ENCODE measurements at places on chromosomes 5 and 9.
A peak's percentile ranks its signal among the peaks of the same experiment; 100 is the strongest.

GRCh38 chr9:92138157-92138959 is 23.1 kb upstream of the SPTLC1 start:
- DNase-seq, result peak; percentile 82

DNA sequence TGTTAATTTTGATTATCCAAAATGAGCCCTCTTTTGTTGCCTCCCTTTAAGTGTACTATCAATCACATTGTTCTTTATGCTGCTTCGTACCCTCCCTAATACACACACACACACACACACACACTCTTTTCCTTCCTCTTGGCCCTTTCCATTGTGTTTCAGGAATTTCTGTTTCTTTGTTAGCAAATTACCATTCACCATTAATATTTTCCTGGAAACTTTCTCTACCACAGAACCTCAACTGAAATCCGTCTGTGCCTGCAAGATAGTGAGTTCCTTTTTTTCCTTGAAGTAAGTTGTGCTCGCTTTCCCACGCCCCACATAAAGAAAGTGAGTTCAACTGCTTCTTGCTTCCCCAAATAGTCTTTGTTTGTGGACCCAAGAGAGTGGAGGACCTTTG is 61.8 kb downstream of the SMIM15 start:
- no peak for DNase-seq

DNA sequence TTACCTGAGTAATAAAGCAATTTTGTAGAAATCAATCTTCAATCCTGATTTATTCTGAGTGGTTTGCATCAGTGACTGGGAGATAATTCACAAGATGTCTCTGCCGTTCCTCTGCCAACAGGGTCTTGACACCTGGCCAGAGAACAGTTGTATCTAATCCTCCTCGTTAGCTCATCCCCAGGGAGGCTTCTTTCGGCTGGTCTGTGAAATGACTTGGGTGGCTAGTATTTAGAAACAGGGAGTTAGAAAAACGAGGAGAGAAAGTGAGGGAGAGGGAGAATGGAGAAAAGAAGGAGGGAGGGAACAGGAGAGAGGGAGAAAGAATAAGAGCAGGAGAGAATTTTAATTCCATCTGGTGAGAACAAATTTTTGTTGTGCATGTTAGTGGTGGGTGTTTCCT is 600.2 kb upstream of the TLE4 start:
- no peak for DNase-seq

DNA sequence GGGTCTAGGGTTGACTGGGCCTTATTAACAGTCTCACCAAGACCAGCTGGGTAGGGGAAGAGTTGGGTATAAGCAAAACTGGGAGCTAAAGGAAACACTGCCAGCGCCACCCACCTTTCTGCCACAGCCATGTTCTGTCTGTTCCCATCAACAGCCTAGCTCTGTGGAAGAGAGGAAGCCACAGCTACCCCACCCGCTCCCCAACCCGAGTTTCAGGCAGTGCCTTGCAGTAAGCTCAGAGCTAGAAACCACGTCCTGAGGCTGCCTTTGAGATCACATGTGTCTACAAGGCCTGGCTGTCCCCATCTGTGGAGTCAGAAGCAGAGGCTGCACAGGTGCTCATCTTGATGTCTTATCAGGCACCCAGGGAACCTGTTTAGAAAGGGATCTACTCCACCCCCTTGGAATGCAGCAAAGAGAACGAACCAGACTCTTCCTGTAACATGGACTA is 15.3 kb downstream of the HNRNPH1 start:
- DNase-seq, result no peak

GRCh38 chr9:133715295-133715865 is 22.8 kb downstream of the SARDH start:
- no peak for DNase-seq

DNA sequence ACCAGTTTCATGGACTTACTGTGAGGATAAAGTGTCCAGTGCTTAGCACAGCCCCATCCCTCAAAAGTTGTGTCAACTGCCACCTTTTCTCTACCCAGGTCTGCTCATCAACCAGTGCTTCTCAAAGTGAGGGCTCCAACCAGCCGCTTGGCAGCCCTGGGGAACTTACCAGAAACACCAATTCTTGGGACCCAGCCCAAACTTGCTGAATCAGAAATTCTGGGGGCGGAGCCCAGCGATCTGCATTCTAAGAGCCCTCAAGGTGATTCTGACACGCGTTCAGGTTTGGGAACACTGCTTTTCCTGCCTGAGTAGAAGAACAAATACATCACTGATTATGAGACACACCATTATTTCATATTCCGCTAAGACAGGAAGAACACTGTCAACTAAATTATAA is 132.0 kb downstream of the NSG2 start:
- DNase-seq, result no peak

- DNase-seq, result no peak
These were observed 48.3 kb upstream of the POU4F3 start for GRCh38 chr5:146290318-146290717.

- no peak for DNase-seq
These were observed 475.5 kb downstream of the SPATA31A7 start for GRCh38 chr9:61665330-61665751.

GRCh38 chr5:131521252-131521651 is 113.8 kb downstream of the RAPGEF6 start:
- no peak for DNase-seq

- no peak for DNase-seq
These were observed 47.3 kb downstream of the PAX5 start for GRCh38 chr9:36986468-36987408.

DNA sequence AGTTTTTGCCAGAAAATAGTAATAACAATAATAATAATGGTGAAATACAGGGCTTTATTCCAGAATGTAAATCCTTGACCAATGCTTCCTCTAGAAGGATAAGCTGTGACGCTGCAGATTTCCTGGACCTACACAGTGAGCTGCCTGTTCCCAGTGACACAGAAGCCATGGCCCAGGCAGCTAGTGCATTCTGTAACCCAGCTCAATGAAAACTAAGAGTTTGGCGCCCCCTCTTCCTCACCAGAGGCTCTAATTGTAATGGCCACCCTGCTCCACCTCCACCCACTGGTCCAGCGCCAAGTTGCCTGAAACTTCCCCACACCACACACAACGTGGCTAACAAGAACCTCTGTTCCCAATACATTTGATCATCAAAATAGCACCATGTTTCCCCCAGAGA is 248.1 kb downstream of the CETN3 start:
- no peak for DNase-seq

- DNase-seq, result peak; percentile 21
These were observed 584.6 kb upstream of the CDH18 start for GRCh38 chr5:20572614-20573013.

- no peak for DNase-seq
These were observed 7.3 kb downstream of the BRD3 start for GRCh38 chr9:134060546-134060945.

DNA sequence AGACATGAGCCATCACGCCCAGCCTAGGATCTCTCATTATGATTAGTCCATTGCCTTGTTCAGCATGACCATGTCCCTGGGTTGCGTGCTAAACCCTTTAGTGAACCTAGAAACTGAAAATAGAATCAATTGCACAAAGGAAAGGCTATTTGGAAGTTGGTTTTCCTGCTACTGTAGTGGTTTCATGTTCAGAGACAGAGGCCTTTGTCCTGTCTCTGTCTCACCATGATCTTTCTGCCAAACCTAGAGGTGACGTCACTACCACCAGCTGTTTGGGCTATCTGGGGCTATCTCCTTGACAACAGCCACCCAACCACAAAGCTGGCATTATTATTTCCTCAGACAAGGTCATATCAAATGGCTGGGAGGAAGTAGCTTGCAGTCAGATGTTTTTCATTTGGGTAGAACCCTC is 4.0 kb upstream of the CDK5RAP2 start:
- no peak for DNase-seq

GRCh38 chr9:17894501-17895160 is 315.8 kb downstream of the SH3GL2 start:
- no peak for DNase-seq

DNA sequence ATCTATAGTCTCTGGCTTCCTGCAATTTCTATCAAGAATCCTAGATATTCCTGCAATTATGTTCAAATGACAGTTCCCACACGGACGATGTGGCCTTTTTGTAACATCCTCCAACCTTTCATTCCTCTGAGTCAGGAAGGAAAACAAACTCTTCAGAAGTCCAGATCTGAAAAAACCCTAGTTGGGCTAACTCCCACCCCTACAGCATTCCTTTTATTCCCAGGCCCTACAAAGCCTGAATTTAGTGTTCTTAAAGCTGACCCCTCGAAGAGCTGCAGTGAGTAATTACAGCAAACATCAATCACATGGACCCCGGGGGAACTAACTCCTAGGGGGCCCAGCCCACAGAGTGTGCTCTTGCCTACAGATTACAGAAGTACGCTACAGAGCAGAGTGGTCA is 99.7 kb downstream of the SERINC5 start:
- DNase-seq, result no peak

GRCh38 chr9:110083866-110084265 is 124.1 kb downstream of the C9orf152 start:
- DNase-seq, result no peak

- DNase-seq, result no peak
These were observed 71.0 kb upstream of the HMHB1 start for GRCh38 chr5:143740956-143741355.

- no peak for DNase-seq
These were observed 452.3 kb upstream of the RORB start for GRCh38 chr9:74044844-74045243.

GRCh38 chr9:110188991-110189390 is 19.0 kb downstream of the C9orf152 start:
- no peak for DNase-seq

DNA sequence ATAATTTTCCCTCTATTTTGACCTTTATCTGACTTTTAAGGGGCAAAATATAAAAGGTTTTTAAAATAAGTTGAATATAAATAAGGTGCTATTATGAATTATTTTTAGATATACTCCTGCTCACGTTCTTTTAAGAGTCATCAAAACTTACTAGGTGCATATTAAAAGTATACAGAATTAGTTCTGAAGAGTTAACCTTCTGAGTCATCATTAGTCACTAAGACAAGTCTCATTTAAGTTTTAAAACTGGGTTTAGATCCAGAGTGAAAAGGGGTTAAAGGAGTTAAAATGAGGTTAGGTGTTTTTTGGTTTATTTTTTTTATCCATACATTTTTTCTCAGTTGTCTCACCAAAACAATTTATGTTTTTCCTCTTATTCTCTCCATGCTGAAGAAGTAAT is 41.7 kb downstream of the SMIM15 start:
- DNase-seq, result no peak

DNA sequence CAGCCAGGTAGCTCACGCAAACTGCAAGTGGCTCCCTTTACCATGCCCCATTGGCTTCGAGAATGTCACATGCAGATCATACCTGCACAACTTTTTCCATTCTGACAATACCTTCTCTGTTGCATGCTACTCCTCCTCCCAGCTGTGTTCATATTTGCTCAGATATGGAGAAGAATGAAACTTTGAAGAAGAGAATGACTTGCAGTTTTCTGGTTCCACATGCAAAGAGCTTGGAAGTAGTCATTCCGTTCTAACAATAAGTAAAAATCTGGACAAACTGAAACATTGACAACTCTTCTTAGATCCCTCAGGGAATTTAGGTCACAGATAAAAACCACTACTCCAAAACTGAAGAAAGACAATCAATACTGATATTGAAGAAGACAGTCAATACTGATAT is 49.6 kb upstream of the IRX1 start:
- no peak for DNase-seq

GRCh38 chr9:134630861-134631260 is 10.7 kb upstream of the COL5A1 start:
- no peak for DNase-seq

DNA sequence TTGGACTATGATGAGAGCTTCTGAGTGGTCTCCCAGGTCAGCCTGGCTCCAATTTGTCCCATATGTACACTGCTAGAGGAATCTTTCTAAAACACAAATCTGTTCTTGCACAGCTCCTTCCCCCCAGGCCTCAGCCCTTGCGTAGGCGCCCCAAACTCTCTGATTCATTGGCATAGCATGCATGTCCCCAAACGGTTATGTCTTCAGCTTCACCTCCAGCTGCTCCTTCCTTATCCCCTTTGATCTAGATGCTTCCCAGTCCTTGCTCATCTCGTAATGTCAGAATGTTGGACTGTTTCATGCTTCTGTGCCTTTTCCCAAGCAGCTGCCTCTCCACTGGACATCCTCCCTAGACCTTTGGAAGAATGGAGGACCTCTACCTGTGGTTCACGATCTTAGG is 60.1 kb upstream of the BASP1 start:
- no peak for DNase-seq

DNA sequence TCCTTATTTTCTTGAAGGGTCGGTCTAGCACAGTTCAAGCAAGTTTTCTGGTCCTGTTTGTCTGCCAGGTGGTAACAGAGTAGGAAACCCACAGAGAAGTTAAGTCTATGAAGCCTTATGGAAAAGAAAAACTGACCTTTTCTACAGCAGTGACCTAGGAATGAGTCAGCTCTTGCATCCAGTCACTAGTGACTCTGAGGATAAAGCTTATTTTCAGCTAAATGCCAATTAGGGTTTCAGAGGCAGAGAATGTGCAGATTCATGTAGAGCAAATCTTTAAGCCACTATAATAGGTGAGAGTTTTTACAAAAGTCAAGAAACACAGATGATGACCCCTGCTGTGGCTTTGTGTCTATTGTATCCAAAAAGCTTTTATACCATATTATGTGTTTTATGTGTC is 100.7 kb downstream of the CWC27 start:
- no peak for DNase-seq

GRCh38 chr5:443239-444151 is 519 bp downstream of the EXOC3 start:
- no peak for DNase-seq

- DNase-seq, result no peak
These were observed 807.7 kb downstream of the MTRR start for GRCh38 chr5:8676695-8677094.

- no peak for DNase-seq
These were observed 1.5 kb upstream of the MRPS30 start for GRCh38 chr5:44807269-44807668.

- no peak for DNase-seq
These were observed 200.6 kb upstream of the IRX1 start for GRCh38 chr5:3394891-3395599.

DNA sequence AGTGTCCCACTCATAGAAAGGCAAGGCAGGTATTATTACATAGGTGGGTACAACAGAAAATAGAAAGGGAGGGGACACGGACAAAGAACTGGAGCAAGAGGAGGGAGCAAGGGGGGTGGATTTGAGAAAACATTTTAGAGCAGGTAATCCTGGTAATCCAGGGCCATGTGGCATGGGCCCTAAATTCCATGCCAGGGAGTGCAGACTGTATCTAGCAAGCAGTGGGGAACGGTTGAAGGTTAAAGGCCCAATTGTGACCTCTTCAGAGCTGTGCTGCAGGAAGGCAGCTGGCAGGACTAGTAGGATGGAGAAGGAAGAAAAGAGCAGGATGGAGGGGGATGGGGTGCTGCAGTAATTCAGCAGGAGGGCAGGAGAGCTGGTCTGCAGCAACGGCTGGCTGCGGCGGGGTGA is 75.2 kb downstream of the PDE6A start:
- no peak for DNase-seq

DNA sequence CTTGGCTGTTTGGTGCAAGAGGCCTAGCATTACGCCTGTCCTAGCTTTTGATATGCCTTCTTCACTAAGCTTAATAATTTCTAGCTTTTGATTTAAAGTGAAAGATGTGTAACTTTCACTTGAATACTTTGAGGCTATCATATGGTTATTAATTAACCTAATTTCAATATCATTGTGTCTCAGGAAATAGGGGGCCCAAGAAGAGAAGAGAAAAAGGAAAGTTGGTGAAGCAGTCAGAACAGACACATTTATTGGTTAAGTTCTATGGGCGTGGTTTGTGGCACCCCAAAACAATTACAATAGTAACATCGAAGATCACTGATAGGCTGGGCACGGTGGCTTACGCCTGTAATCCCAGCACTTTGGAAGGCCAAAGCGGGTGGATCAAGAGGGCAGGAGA is 40.9 kb upstream of the F2RL2 start:
- DNase-seq, result no peak
